Foreskin keratinocyte (primary cell): ENCODE measurements at places on chromosomes 1 and 21. TPM values are rescaled to one million over a fixed set of nuclear protein-coding genes. Genes with fewer than 3 reads are reported as not detected.

The GPR3 gene
- total RNA-seq: 1.9 and 2.4 TPM in 2 replicates

The LEFTY2 gene
- total RNA-seq: not detected in 2 replicates

The RGS16 gene
- total RNA-seq: 0.07 and 0.14 TPM in 2 replicates

The DSCAM gene
- total RNA-seq: 7.6 and 8.5 TPM in 2 replicates

The TMEM82 gene
- not detected in 2 replicates for total RNA-seq

The CYYR1 gene
- total RNA-seq: 3.5 and 6.1 TPM in 2 replicates

The CSRP1 gene
- total RNA-seq: 176 and 188 TPM in 2 replicates

The ARHGEF10L gene
- 4.7 and 6.3 TPM in 2 replicates for total RNA-seq

The WNT3A gene
- total RNA-seq: 0.04 TPM in 1 of 2 replicates, not detected in the other

The TGFB2 gene
- 4.8 and 6.6 TPM in 2 replicates for total RNA-seq

The MMEL1 gene
- 0.20 TPM in 1 of 2 replicates, not detected in the other for total RNA-seq

The VWA1 gene
- 15.0 and 17.5 TPM in 2 replicates for total RNA-seq

The CELSR2 gene
- total RNA-seq: 14.1 and 16.0 TPM in 2 replicates
